ENCODE measurements at places on chromosomes 2 and 18.
A peak's percentile ranks its signal among the peaks of the same experiment; 100 is the strongest.

GRCh38 chr2:28403370-28403956 lies 10.8 kb downstream of the FOSL2 start:
- DNase-seq = no peak

DNA sequence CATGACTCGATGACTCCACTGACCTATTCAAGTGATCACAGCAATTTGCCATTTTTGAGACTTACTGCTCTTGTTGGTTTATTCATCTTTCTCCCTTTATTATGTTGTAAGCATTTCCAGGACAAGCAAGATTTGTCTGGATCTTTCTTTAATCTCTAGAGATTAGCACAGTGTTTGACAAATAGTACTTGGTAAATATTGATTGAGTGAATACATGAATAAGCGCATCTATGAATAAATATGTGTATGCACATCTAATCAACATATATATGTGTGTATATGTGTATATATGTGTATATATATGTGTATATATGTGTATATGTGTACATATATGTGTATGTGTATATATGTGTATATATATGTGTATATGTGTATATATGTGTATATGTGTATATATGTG lies 7.3 kb downstream of the TMX3 start:
- DNase-seq = no peak

GRCh38 chr2:157785200-157785599 lies 90.9 kb downstream of the ACVR1 start:
- no peak for DNase-seq

- peak; percentile 69 for DNase-seq
These were observed 164.3 kb downstream of the BCL2 start for GRCh38 chr18:63155169-63155852.

DNA sequence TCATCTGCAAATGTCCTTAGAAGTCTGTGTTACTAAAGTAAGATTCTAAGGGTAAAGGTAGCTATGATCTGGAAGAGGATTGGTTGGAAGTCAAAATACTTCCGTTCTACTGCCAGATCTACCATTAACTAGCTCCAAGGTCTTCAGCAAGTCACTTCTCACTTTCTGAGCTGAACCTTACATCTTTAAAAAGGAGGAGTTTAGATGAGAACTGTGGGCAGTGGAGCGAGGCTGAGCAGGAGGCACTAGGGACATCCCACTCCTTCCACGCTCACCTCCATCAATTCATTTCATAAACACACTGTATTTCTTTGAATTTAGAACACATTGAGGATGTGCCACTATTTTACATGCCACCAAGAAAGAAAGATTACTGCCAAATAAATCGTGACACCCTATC lies 143.0 kb downstream of the ABCA12 start:
- DNase-seq = no peak

GRCh38 chr18:58527285-58527951 lies 101.5 kb downstream of the ALPK2 start:
- DNase-seq = no peak

- no peak for DNase-seq
These were observed 29.9 kb downstream of the LYPD1 start for GRCh38 chr2:132640116-132640515.

- DNase-seq = no peak
These were observed 185.6 kb upstream of the STON1 start for GRCh38 chr2:48344441-48344756.

GRCh38 chr2:67841711-67842110 lies 221.1 kb downstream of the C1D start:
- DNase-seq = no peak

GRCh38 chr18:23114171-23114881 lies 21.0 kb upstream of the CABLES1 start:
- no peak for DNase-seq

- no peak for DNase-seq
These were observed 17.3 kb upstream of the MARCHF4 start for GRCh38 chr2:216389570-216389969.

DNA sequence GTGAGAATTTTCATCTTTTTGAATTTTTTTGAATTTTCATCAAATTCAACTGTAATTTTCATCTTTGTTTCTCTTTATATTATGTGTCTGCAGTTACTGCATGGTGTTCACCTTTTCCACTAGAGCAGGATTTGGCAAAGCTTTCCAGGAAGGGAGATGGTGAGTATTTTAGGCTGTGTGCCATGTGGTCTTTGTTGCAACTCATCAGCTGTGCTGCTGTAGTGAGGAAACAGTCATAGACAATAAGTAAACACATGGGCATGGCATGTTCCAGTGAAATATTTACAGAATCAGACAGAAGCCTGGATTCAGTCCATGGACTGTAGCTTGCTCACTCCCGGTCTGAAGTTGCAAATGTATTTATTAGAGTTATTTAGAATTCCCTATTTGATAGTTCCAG lies 120.4 kb downstream of the DCDC2C start:
- DNase-seq = no peak

- DNase-seq = no peak
These were observed 15.7 kb upstream of the GPC1 start for GRCh38 chr2:240419723-240420122.

DNA sequence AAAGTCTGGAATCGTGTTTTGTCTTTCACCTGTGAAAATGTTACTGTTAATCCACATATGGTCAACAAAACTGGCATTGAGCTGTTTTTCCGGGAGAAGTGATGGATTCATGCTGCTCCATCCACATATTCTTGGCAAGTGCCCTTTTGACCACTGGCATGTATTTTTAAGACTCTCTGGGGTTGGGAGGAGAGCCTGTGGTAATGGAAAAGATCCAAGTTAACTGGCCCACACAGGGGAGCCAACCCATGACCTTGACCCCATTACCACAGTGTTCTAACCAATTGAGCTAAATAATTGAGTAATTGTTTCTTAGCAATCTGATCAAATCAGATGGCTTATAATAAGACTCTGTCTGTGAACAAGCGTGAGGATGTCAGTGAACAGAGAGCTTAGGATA lies 296.2 kb upstream of the NRP2 start:
- no peak for DNase-seq

DNA sequence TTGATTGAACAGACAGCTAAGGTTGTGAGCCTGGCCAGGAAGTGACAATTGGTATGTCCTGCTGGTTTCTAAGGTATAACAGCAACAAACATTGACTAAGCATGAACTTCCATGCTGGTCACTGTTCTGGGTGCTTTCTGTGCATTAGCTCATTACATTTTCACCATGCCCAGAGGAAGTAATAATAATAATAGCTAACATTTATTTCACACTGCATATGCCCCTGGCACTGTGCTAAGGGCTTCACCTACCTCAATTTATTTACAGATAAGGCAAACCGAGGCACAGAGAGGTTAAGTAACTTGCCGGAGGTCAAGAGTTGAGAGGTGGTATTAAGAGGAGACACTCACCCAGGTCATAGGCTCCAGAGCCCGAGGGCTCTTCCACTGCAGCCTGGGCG lies 113.6 kb downstream of the PDCL3 start:
- no peak for DNase-seq

- DNase-seq = no peak
These were observed 68.7 kb downstream of the VWA3B start for GRCh38 chr2:98155716-98156115.

- DNase-seq = no peak
These were observed 5.3 kb upstream of the REG1A start for GRCh38 chr2:79114797-79115494.

- DNase-seq = no peak
These were observed 252.1 kb downstream of the LDLRAD4 start for GRCh38 chr18:13470516-13471197.

- DNase-seq = no peak
These were observed at the start of gene ATP6V1B1 for GRCh38 chr2:70935468-70936164. Gene ATP6V1B1, plus strand, starts transcription at chr2:70935900. Its CDS starts 55 bp downstream, at chr2:70935955.

DNA sequence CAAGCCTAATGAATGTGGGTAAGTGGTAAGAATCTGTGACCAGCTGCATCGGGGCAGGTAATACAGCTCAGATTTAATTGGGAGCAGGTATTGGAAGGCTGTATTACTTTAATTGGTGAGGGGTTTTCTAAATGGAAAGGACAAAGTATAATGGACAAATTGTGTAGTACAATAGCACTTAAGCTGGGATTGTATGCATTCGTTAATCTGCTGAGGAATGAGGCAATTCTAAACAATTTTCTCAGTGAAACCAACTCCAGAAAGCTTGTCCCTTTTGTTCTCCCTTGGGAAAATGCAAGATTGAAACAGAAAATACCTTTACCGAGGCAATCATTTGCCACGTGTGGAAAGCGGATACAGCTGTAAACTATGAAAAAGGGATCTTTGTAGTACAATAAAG lies 801.6 kb upstream of the POU3F3 start:
- DNase-seq = no peak

GRCh38 chr2:233977296-233977837 lies 60.2 kb downstream of the TRPM8 start:
- no peak for DNase-seq

DNA sequence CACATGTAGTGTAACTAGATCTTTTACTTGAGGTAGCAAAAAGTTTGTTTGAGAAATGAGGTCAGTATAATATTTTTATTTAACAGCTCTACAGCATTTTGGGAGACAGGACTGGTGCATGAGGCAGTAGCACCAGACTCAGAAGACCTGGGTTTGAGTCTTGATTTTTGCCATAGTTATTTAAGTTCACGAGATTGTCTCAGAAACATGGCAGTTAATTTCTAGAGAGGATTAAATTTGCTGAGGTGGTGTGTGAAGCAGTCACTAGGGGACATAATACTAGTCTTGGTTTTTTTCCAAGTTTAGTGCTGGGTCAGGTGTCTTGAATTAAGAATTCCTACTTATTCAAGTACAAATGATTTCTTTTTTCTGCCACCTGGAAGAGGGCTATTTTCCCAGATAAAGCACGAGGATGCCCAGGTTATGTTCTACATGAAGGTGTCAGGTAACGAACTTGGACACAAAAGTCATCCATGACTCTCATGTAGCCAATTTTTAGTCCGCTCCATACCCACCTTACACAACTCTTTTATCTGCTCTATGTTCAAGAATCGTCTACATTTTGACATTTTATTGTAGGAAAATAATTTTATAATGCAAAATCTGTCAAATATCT lies 1.4 kb downstream of the MARCHF7 start:
- peak; percentile 6 for DNase-seq

GRCh38 chr2:157593411-157593810 lies 35.3 kb downstream of the ACVR1C start:
- DNase-seq = no peak

All from left renal pelvis (tissue), 4 donors.